ENCODE measurements at places on chromosomes 5 and 9.

- no peak for DNase-seq
These were observed 231.8 kb upstream of the DAB2 start for GRCh38 chr5:39656600-39656999.

- DNase-seq, result no peak
These were observed 658.6 kb downstream of the NR2F1-AS1 start for GRCh38 chr5:92922231-92922967.

- DNase-seq, result no peak
These were observed 371.7 kb upstream of the POU5F2 start for GRCh38 chr5:94113087-94113486.

- no peak for DNase-seq
These were observed 285.6 kb downstream of the GADD45G start for GRCh38 chr9:89890326-89890980.
